Gastroesophageal sphincter (tissue), 4 donors: ENCODE measurements at places on chromosomes 4 and X.
A peak's percentile ranks its signal among the peaks of the same experiment; 100 is the strongest.

DNA sequence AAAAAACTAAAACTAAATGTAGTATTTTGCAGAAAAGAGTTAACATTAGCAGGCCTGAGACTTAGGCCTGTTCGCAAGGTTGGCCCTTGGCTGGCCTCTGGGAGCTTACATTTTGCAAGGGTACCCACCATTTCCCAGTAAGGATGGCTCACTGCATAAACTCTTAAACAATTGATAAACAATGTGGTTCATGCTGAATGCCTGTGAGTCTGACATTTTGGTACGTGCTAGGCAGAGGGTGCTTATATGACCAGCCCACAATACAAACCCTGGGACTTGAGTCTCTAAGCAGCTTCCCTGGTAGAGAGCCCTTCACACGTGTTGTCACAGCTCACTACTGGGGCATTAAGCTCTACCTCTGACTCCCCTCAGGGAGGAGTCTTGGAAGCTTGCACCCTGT, 7.4 kb downstream of the PRPS2 start:
- no peaks in the 10 kb centered on the region for H3K4me1 ChIP-seq
- no peaks in the 10 kb centered on the region for H3K27me3 ChIP-seq
- no peak overlapping the region for H3K27ac ChIP-seq
- peaks cover 24% of the 10 kb centered on the region for H3K36me3 ChIP-seq
- ATAC-seq: no peak

DNA sequence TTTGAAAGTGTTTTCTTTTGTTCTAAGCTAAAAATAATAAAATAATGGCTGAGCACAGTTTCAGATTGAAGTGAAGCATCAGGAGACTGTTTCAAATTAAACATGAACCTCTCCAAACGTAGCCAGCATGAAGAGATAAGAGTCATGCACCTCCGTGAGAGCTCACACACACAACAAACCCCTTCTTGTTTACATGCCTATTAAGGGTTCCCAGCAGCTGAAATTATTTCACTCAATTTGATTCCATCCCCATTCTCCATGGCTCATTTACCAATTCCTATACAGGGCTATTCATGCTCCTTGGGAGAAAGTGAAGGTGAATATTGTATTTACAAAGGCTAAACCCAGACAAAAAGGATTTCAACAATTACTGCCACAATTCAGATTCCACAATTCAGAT, 954.1 kb upstream of the INTU start:
- H3K4me1 ChIP-seq: no peaks in the 10 kb centered on the region
- no peaks in the 10 kb centered on the region for H3K27me3 ChIP-seq
- H3K27ac ChIP-seq: no peak overlapping the region
- ATAC-seq: no peak
- H3K36me3 ChIP-seq: no peaks in the 10 kb centered on the region

DNA sequence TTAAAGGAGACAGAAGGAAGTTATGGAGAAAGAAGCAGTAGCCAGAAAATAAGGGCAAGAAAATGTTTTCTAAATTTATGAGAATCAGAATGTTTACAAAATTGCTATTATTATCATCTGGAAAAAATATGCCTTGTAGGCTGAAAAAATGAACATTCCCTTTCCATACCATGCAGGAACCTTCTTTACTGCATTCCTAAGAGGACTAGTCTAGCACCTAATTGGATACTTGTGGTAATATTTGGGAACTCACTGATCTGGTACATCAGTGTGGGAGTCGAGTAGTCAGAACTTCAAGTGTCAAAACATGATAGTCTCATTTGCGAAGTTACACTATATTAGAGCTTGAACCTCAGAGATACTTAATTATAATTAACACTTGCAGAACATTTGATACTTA, 51.9 kb downstream of the TET2 start:
- no peak overlapping the region for H3K4me3 ChIP-seq
- H3K27ac ChIP-seq: no peak overlapping the region
- H3K36me3 ChIP-seq: no peaks in the 10 kb centered on the region
- ATAC-seq: no peak

GRCh38 chr4:101667348-101667747, 123.2 kb upstream of the BANK1 start:
- no peak overlapping the region for H3K4me3 ChIP-seq
- no peaks in the 10 kb centered on the region for H3K36me3 ChIP-seq
- no peaks in the 10 kb centered on the region for H3K27me3 ChIP-seq

- no peak overlapping the region for H3K4me3 ChIP-seq
- peak; percentile 59 for ATAC-seq
- H3K27me3 ChIP-seq: no peaks in the 10 kb centered on the region
- peak overlapping the region; percentile 78 for H3K27ac ChIP-seq
Observed at GRCh38 chrX:43703211-43703791, 47.2 kb downstream of the MAOA start.

DNA sequence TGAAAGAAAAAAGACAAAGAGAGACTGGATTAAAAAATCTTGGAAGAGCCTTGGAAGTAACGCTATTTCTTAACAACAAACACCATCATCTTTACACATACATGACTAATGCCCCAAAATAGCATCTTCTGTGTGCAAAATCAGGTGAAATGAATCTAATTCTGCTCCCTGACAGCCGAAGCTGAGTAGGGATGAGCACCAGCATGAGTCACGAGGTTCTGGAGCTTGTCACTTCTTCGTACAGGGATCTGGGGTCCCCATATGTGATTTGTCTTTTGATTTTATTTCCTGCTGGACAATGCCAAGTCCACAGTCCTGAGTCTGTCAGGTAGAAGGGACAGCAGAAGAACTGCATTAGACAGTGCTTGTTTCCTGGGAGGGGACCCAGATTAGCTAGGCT, 55.9 kb downstream of the OSTC start:
- no peak overlapping the region for H3K4me3 ChIP-seq
- no peaks in the 10 kb centered on the region for H3K4me1 ChIP-seq
- no peak for ATAC-seq
- H3K36me3 ChIP-seq: no peaks in the 10 kb centered on the region
- no peak overlapping the region for H3K27ac ChIP-seq

- H3K4me3 ChIP-seq: peak overlapping the region; percentile 97
- peaks cover 45% of the 10 kb centered on the region for H3K4me1 ChIP-seq
- H3K27ac ChIP-seq: peak overlapping the region; percentile 99
- no peak for ATAC-seq
Observed at GRCh38 chr4:39637586-39638353, 895 bp downstream of the SMIM14 start.

DNA sequence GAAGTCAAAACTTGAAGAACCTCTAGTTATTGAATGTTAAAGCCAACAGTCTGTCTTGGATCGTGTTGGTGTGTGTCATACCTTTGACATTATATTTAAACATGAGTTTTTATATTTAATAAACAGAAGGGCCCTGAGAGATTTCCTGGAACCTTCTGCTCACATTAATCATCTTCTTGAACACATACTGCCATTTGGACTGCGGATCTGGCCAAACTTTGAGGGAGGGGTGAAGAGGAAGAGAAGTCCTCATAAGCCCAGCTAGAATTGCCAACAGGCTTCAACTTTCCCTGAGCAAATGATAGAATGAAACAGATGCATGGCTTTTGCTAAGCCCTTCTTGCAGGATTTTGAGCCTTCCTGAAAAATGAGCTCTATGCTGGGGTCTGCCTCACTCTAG, 27.4 kb downstream of the CCKAR start:
- peaks cover 5% of the 10 kb centered on the region for H3K4me1 ChIP-seq
- H3K4me3 ChIP-seq: no peak overlapping the region
- H3K27me3 ChIP-seq: no peaks in the 10 kb centered on the region

DNA sequence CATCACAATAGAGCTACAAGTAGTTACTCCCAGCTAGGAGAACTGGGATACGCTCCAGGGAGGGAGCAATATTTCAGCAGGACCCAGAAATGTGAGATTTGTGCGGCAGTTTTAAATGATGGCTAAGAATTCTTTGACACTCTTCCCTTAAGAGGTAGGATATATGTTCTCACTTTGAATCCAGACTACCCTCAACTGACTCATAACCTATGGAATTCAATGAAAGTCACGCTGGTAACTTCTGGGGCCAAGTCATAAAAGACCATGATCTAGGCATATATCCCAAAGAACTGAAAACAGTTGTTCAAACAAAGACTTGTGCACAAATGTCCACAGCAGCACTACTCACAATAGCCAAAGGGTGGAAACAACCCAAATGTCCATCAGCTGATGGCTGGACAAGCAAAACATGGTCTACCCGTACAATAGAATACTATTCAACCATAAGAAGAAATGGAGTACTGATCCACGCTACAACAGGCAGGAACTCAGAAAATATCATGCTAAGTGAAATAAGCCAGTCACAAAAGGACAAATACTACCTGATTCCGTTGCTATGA, 10.5 kb downstream of the CD99L2 start:
- H3K27me3 ChIP-seq: no peaks in the 10 kb centered on the region
- H3K36me3 ChIP-seq: no peaks in the 10 kb centered on the region
- no peaks in the 10 kb centered on the region for H3K4me1 ChIP-seq
- ATAC-seq: no peak
- H3K4me3 ChIP-seq: no peak overlapping the region

- ATAC-seq: no peak
- H3K4me3 ChIP-seq: no peak overlapping the region
- no peak overlapping the region for H3K27ac ChIP-seq
- no peaks in the 10 kb centered on the region for H3K4me1 ChIP-seq
- no peaks in the 10 kb centered on the region for H3K27me3 ChIP-seq
Observed at GRCh38 chr4:169124661-169125060, 114.6 kb upstream of the CBR4 start.

DNA sequence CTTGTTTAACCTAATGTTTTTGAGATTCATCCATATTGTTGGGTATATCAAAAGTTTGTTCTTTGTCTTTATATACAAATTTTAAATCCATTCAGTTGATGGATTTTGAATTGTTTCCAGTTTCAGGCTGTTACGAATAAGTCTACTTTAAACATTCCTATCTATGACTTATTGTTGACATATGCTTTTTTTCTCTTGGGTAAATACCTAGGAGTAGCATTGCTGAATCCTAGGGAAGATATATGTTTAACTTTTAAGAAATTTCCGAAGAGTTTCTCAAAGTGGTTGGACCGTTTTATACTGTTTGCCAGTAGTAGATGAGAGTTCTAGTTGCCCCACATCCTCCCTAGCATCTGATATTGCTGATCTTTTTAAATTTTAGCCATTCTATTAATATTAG, 60.9 kb upstream of the IL13RA1 start:
- no peaks in the 10 kb centered on the region for H3K27me3 ChIP-seq
- no peaks in the 10 kb centered on the region for H3K4me1 ChIP-seq
- no peak for ATAC-seq
- peaks cover 22% of the 10 kb centered on the region for H3K36me3 ChIP-seq

- no peak overlapping the region for H3K4me3 ChIP-seq
- ATAC-seq: peak; percentile 74
- no peaks in the 10 kb centered on the region for H3K36me3 ChIP-seq
- peaks cover 18% of the 10 kb centered on the region for H3K4me1 ChIP-seq
- no peaks in the 10 kb centered on the region for H3K27me3 ChIP-seq
Observed at GRCh38 chrX:47179221-47179927, 14.3 kb upstream of the UBA1 start.

DNA sequence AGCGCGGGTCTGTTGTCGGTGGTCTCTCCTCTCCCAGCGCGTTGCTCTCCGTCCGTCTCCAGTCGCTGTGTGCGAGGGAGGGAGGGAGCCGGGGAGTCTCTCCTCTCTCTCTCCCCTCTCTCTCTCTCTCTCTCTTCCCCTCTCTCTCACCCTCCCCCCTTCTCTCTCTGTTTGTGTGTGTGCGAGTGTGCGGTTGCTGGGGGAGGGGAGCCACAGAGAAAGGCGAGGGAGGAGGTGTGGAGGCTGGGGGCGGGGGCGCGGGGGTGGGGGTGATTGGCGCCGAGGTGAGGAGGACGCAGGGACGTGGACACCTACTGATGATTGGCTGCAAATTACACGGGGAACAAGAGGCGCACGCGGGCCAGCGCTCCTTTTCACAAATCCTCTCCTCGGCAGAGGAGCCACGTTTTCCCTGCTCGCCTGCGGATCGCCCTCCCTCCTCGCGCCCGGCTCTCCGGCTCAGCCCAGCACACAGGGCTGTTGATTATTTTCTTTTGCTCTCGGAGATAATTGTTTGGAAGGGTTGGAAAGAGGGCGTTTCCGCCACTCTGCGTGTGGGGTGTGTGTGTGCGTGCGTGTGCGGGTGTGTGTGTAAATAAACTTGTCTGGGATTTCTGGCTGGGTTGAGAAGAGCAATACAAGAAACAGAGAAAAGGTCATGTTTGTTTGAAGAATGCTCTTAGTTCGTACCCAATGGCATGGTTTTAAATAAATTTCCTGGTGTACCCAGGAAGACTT, at the start of gene CXXC4:
Gene CXXC4 (minus strand): TSS at position 73 of the 738 bp plus-strand sequence. CDS start 3,092 bp downstream, outside the sequence.
- ATAC-seq: peak; percentile 80
- no peaks in the 10 kb centered on the region for H3K27me3 ChIP-seq
- H3K4me1 ChIP-seq: no peaks in the 10 kb centered on the region
- H3K27ac ChIP-seq: peak within 1 kb of the TSS; percentile 89

DNA sequence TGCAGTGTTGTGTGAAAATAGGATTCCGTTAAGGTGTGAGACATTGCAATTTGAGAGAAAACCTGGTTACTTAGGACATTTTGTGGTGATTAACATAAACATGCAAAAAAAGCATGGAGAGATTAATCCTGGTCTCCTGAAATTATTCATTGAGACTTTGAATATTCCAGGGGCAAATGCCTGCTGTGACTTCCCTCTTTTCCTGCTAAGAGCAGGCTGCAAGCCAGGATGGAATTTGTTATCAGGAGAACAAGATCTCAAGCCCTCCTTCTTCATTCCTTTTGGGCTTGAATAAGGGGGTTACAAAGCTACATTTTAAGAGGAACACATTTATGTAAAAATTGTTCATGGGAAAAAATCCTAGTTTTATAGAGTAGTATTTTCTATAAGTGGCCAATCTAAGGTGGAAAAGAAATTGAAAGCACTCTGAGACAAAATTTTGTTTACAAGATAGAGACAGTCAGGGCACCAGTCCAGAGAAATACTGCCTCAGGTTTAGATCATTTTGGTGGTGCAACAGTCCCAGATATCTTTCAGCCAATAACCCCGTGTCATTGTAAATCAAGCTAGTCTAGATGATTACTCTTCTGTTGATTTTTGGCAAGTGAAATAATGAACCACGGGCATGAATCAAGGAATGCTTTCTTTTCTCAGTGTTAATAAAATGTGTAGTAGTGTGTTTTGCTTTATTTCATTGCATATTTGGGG, 1528.3 kb upstream of the AGA start:
- H3K4me3 ChIP-seq: no peak overlapping the region
- no peaks in the 10 kb centered on the region for H3K27me3 ChIP-seq

DNA sequence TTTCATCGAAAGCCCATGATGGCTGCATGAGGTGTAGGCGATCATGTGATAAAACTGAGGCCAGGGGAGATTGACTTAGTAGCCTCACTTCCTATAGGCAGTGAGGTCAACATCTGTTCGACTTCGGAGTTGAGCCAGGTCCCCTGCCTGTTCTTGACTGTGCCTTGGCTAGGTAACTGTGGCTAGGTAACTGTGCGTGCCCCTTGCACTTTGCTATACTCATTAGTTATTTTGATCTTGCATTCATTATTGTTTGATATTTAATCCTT, 55.0 kb downstream of the CLDN34 start:
- no peaks in the 10 kb centered on the region for H3K27me3 ChIP-seq
- H3K4me3 ChIP-seq: no peak overlapping the region
- H3K27ac ChIP-seq: peak overlapping the region; percentile 30
- no peaks in the 10 kb centered on the region for H3K36me3 ChIP-seq

- no peaks in the 10 kb centered on the region for H3K36me3 ChIP-seq
- no peak overlapping the region for H3K27ac ChIP-seq
- H3K4me1 ChIP-seq: no peaks in the 10 kb centered on the region
- no peaks in the 10 kb centered on the region for H3K27me3 ChIP-seq
Observed at GRCh38 chr4:78207951-78208350, 150.8 kb downstream of the FRAS1 start.
